ENCODE measurements at places on chromosomes 6 and 20.
A peak's percentile ranks its signal among the peaks of the same experiment; 100 is the strongest.

DNA sequence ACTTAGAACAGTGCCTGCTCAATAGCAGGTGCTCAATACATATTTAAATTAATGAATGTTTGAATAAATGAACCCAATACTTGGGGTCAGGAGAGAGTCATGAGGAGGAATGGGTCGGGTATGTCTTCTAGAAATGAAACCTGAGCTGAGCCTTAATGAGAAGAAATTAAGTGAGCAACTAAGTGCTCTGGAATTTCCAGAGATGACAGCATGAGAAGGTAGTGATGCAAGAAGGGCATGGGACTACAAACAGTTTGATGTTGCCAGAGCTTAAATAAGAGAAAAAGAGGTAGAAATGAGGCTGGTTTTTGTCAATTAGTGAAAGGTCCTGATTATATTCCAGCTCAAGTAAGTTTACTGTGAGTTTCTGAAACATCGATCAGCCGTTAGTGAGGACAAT lies 82.9 kb downstream of the PDE10A start:
- DNase-seq: no peak

GRCh38 chr6:53831936-53832660 lies 37.3 kb downstream of the LRRC1 start:
- DNase-seq: no peak

DNA sequence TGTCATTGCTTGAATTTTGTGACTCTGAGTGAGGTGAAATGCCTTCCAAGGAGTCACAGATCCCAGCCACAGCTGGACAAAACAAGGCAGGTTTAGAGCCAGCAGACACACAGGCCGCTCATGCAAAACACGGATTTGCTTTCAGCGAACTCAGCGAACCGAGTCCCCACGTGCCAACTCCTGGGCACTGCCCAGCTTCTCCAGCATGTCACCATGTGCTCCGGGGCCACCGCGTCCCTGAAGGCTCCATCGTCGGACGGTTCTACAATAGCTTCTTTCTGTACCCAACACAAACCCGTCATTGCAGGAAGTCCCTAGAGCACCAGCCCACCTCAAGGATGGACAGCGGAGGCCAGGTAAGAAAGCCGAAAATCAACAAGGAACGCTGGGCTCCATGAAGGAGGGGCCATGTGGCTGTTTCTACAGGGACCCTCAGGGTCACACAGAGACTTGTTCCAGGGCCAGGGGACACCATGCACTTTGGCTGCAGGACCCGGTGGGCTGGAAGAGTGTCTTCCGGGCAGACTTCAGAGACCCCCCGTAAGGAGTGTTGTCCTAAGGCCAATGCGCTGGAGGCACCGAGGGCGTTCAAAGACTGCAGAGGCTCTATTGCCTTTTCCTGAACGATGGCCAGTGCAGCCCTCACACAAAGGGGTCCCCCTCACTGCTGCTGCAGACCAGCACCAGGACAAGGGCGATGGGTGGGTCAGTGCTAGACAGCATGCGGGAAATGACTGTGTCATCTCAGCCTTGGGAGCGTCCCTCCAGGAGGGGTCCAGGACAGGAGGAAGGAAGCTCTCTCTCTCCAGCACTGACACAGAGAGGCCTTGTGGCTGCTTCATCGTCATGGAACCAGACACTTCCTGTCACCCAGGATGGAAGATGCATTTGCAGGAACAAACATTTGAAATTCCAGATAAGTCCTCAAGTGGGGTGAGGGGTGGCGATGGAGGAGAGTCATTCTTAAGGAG lies 19.8 kb downstream of the DACT2 start:
- no peak for DNase-seq

DNA sequence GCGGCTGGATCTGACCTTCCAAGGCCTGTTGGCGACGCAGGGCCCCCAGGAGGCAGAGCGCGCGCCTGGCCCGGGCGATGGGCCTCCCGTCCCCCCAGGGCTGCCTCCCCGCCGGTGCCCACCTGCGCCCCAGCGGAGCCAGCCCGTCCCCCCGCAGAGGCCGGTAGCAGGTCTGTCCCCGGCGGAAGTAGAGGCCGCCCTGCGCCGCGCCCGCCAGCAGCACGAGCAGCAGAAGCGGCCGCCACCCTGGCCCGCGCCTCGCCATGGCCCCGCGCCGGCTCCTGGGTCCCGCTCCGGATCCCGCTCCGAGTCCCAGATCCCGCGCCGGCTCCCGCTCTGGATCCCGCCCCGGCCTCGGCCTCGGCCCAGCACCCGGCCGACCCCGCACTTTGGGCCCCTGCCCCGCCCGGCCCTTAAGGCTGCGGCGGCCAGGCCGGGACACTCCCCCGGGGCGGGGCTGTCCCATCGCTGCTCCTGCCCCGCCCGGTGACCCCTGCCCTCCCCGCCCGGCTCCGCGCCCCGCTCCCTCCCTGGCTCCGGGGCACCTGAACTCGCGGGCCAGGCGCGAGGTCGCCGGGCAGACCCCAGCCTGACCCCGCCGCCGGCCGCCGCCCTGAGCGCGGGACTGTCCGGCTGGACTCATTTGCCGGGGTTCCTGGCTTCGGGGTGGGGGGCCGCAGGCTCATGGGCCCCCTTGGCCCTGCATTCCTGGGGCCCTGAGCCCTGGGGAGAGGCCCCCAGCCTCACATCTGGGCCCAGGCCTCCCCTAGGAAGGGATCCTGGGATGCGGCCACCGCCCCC lies at the start of gene CTSZ:
Gene CTSZ (minus strand): TSS at position 391 of the 801 bp plus-strand sequence. CDS start 126 bp downstream, at position 265.
- peak; percentile 26 for DNase-seq

DNA sequence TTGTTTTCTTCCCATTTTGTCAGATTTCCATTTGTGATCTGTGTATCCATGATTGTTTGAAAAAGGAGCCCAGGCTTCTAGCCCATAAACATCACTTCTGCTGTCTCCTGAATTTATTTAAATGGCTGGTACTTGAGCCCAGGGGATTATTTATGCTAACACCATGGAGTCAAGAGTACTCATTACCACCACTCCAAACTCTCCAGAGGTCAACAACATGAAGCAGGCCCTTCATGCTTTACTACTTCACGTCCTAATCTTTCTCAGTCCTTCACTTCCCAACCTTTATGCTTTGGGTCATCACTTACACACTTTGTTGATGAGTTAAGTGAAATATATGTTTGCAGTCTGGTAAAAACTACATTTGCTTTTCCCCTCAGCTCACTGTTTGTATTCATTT lies 247.8 kb downstream of the BMP2 start:
- no peak for DNase-seq

DNA sequence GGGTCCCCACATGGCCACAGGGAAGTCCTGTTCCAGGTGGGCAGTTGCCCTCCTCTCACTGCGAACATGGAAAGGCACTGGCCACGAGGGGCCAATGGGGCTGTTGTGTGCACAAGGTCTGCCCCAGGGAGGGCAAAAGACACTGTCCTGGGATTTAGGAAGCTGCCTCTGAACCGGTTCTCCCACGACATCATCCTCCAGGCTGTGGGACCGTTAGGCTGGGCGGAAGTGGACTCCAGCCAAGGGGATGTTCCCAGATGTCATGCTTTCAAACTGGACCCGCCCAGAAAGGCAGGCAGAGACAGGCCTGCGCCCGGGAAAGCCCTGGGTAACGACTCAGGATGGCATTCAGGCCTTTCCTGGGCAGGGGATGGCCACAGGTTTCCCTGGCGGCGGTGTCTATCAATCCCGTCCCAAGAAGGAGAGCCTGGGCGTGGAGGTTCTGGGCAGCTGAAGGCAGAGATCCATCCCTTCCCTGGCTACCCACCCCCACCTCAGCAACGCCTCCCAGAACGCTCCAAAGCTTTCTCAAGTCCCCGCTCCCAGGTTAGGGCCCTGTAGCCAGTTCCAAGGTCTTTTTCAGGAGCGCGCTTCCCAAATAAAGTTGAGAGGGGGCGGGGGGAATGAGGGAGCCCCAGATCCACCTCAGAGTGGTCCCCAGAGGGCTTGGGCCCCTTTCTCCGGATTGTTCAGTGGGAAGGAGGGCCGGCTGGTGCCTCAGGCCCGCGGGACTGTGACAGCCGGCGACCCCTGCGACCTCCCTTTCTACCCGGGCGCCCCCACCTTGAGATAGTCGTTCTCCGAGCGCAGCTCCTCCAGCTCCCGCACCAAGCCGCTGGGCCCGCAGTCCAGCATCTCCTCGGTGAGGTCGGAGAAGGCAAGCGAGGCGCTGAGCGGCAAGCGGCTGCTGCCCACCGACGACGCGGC lies 13.8 kb upstream of the TLDC2 start:
- DNase-seq: no peak

GRCh38 chr6:144007478-144008119 lies 460 bp downstream of the PLAGL1 start:
- DNase-seq: no peak

GRCh38 chr6:51678274-51678673 lies 409.1 kb downstream of the PKHD1 start:
- DNase-seq: no peak

- no peak for DNase-seq
Measured at GRCh38 chr6:71198908-71199307, 89.7 kb upstream of the OGFRL1 start.

DNA sequence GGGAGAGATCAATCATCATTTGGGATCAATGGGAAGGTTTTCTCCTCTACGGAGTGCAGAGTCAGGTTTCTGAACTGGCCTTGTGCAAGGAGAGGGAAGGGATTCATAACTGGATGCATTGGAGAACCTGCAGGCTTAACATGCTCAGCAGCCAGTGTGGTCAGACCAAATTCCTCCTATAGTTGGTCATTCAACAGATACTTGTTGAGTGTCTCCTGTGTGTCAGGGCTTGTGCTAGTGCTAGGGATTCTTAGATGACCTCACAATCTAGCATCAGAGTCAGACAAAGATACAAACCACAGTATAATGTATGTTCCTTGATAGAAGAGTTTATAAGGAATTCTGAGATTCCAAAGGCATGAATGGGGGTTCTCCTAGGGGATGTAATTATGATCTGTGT lies 23.9 kb downstream of the RALY start:
- no peak for DNase-seq

GRCh38 chr20:13119583-13119982 lies 101.5 kb upstream of the ISM1 start:
- DNase-seq: no peak

DNA sequence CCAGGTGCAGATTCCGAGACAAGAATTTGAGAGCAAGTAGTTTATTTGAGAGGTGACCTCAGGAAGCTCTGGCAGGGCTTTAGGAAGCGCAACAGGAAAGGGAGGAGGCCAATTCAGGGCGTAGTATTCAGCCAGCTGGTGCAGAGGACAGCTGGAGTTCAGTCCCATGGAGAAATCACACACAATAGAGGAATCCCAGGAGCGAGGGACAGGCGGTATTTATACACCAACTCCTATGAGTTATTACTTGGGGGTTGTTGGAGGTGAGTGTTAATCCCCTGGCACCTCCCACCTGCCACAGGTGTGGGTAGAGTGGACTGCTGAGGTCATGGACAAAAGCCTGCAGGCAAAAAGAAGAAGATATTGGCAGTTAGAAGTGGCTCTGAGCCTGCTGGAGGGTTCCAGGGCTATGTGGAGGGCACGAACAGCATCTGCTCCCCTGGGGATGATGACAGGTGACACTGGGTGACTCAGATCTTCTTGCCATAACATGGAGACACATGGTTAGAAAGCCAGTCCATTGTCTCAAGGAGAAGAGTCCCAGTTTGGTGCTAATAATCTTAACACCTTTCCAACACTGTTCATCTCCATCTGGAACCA lies 13.9 kb upstream of the SULF2 start:
- no peak for DNase-seq

GRCh38 chr20:31587545-31588389 lies 17.3 kb upstream of the ID1 start:
- no peak for DNase-seq

- DNase-seq: no peak
Measured at GRCh38 chr6:156845454-156846155, 68.4 kb downstream of the ARID1B start.

DNA sequence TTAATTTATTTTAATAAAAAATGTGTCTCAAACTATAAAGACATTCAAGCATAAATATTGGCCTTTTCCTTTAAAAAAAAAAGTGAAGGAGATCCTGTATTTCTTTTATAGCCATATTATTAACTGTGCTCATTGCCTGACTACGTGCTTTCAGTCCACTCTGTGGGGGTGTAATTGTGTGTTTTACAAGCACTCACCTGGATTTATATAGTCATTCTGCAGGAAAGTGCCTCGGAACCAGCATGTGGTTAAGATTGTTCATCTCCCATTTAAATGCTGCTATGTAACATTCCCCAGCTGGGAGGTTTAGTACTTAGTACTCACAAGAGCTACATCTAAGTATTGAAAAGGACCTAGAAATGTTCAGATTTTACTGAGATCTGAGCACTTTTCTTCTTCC lies 47.9 kb upstream of the SLC22A16 start:
- no peak for DNase-seq

DNA sequence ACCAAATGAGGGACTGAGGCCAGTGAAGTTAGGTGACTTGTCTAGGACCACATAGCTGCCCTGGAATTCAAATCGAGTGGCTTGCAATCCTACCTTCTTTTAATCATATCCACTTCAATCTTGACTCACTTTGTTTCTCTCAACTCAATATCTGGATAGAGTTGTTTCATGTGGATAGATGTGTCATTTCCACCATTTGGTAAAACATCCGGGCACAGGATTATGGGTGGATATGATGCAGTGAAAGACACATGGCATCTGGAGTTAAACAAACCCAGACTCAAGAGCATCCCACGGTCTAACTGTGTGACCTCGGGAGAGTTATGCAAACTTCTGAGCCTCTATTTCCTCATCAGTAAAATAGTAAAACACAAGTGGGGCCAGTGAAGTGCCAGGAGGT lies 103.6 kb upstream of the CNKSR3 start:
- DNase-seq: no peak

- no peak for DNase-seq
Measured at GRCh38 chr6:20811109-20811761, 277.0 kb downstream of the CDKAL1 start.

- peak; percentile 60 for DNase-seq
Measured at GRCh38 chr6:111087106-111087835, at the start of gene SLC16A10. TSS of gene SLC16A10 (plus strand) at chr6:111087503. CDS start at chr6:111087753, 250 bp downstream.

DNA sequence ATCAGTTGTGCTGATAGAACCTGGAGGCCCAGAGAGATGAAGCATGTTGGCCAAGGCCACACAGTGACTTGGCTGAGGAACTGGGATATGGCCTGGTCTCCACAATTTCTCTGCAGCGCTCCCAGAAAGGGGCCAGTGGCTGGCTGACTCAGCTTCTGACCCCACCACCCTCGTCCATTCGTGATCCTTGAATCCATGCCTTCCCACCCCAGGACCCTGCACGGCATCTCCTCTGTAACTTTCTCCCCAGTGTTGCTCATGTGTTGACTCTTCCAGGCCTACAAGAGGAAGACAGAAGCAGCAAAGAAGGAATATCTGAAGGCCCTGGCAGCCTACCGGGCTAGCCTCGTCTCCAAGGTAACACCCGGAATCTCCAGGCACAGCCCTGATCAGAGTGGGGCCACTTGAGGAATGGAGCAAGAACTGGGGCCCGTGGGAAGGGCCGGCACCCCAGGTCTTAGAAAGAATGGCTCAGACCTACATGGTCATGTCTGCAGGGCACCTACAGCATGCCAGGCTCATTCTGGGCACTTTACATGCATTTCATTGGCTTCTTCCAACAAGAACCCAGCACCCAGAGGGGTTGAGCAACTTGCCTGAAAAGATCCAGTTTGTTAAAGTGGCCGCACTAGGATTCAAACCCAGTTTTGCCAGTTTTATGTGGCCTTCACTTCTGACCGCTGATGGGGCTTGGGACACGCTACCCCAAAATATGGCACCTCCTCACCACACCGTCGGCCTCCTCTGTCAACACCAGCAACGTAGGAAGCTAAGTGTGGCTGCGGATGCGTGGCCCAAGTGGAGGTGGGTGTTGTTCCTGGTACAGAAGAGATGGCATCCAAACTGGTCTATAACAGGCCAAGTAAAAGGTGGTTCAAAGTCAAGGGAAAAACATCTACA lies 122.2 kb downstream of the JPH2 start:
- DNase-seq: no peak

- no peak for DNase-seq
Measured at GRCh38 chr20:50695135-50695872, 4.0 kb upstream of the RIPOR3 start.

- no peak for DNase-seq
Measured at GRCh38 chr6:84136364-84137050, 90.9 kb downstream of the CEP162 start.

Data from activated T-helper 9 cell treated with anti-CD3 and anti-CD28 coated beads, Interleukin-2, amount 50 U/mL, for 16 hours (primary cell).